ENCODE measurements at places on chromosomes 4 and X. TPM values are rescaled to one million over a fixed set of nuclear protein-coding genes. Genes with fewer than 3 reads are reported as not detected.
A peak's percentile ranks its signal among the peaks of the same experiment; 100 is the strongest.

DNA sequence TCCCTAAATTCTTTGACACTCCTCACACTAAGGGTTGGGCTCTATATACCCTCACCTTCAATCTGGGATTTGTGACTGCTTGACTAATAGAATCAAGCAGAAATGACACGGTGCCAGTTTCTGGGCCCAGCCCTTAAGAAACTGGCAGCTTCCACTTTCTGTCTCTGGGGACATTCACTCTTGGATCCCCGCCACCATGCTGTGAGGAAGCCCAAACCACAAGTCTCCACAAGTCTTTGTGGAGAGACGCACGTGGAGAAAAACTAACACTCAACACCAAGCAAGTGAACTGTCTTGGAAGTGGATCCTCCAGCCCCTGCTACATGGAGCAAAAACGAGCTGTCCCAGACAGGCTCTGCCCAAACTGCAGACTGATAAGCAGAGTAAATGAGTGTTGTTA, 1.1 kb upstream of the EDNRA start:
- H3K27ac ChIP-seq, result no peak overlapping the region
- peaks cover 2% of the 10 kb centered on the region for H3K4me1 ChIP-seq
- H3K27me3 ChIP-seq, result peaks cover 28% of the 10 kb centered on the region
- no peak overlapping the region for H3K4me3 ChIP-seq
- DNase-seq, result no peak

DNA sequence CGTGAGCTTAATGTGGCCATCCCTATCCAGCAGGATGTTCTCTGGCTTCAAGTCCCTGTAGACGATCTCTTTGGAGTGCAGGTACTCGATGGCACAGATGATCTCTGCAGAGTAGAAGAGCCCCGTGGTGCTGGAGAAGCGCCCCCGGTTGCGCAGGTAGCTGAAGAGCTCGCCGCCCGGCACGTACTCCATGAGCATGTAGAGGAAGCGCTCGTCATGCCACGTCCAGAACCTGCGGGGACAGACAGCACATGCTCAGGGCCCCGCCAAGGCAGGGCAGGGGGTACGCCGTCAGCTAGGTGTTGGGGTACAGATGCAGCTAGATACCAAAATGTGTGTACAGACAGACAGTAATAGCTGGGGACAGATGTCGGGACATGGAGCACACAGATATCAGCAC, 58.3 kb downstream of the PRKX start:
- no peak overlapping the region for H3K27ac ChIP-seq
- H3K4me3 ChIP-seq, result no peak overlapping the region
- H3K4me1 ChIP-seq, result peaks cover 8% of the 10 kb centered on the region
- peaks cover 13% of the 10 kb centered on the region for H3K36me3 ChIP-seq
- no peak for DNase-seq

DNA sequence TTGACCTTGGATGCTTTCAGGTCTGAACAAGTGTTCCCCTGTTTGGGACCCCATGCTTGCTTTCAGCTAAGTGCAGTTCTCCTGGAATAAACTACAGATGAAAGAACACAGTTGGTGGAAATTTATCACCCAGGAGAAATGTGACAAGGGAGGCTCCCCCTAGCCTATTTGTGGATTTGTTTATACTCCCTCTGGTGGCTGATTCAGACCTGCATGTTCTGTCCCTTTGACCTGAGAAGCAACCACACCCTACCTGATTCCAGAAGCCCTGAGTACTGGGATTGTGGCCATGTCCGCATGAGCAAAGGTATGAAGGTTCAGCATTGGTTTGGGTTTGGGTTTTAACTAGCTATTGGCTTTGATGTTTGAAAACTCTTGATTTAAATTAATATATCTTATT, 440.9 kb downstream of the MID1IP1 start:
- H3K27me3 ChIP-seq, result no peaks in the 10 kb centered on the region
- H3K36me3 ChIP-seq, result no peaks in the 10 kb centered on the region
- DNase-seq, result no peak
- peaks cover 14% of the 10 kb centered on the region for H3K4me1 ChIP-seq

DNA sequence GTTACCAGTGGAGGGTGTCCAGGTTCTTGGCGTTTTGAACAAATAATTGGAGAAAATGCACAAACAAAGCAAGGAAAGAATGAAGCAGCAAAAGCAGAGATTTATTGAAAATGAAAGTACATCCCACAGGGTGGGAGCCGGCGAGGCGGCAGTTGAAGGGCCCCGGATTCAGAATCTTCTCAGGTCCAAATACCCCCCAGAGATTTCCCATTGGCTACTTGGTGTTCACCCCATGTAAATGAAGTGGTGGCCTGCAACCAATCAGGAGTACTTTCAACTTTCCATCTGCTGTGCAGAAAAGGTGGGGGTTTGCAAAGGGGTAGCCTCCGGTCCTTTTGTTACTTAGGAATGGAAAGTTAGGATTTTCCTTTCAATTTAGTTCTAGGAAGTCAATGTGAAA, 1447.0 kb downstream of the C4orf33 start:
- H3K36me3 ChIP-seq, result no peaks in the 10 kb centered on the region
- no peaks in the 10 kb centered on the region for H3K27me3 ChIP-seq
- H3K4me3 ChIP-seq, result no peak overlapping the region
- H3K27ac ChIP-seq, result no peak overlapping the region
- DNase-seq, result no peak

DNA sequence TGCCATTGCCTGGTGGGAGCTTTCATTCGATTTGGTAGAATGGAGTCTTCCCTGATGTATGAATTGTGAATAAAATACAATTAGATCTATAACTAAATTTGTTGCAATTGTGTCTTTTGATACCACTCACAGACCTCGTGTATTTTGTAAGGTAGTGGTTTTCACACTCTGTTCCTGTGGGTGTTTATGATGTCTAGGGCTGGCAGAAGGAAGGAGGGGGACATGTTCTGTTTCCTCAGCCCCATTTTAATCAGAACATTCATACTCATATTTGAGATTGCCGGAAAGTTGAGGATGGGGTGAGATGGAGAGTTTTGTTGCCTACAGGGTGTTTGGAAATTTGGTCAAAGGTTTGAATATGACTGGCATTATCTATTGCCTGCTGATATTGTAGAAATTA, 42.9 kb downstream of the PTTG2 start:
- no peaks in the 10 kb centered on the region for H3K27me3 ChIP-seq
- H3K27ac ChIP-seq, result no peak overlapping the region
- H3K4me1 ChIP-seq, result peaks cover 22% of the 10 kb centered on the region
- DNase-seq, result no peak
- no peak overlapping the region for H3K4me3 ChIP-seq

GRCh38 chr4:109302361-109303139, at the start of gene COL25A1:
COL25A1 (minus strand) TSS chr4:109302658.
- H3K4me3 ChIP-seq, result peak within 1 kb of the TSS; percentile 62
- peaks cover 11% of the 10 kb centered on the region for H3K4me1 ChIP-seq
- no peaks in the 10 kb centered on the region for H3K36me3 ChIP-seq
- DNase-seq, result peak; percentile 48
- H3K27ac ChIP-seq, result no peak within 1 kb of the TSS
- peaks cover 47% of the 10 kb centered on the region for H3K27me3 ChIP-seq

DNA sequence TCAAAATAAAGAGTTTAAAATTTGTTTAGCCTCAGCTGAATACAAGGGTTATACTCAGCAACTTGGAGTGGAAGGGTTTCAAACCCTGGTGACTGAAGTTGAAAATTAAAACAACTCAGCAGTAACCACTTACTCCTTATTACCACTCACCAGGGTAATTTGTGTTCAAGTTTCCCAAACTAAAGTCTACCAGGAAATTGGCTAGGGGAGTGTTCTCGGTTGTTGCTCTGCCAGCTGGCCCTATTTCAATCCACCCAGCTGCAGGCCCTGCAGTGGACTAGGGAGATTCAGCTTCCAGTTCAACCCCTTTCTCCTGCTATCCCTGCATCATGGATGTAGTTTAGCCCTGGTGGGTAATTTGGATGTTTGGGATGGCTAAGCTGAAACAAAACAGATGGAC, 37.8 kb upstream of the EXOC1L start:
- H3K36me3 ChIP-seq, result no peaks in the 10 kb centered on the region
- no peak overlapping the region for H3K4me3 ChIP-seq
- H3K4me1 ChIP-seq, result no peaks in the 10 kb centered on the region
- H3K27ac ChIP-seq, result no peak overlapping the region
- peaks cover 2% of the 10 kb centered on the region for H3K27me3 ChIP-seq

DNA sequence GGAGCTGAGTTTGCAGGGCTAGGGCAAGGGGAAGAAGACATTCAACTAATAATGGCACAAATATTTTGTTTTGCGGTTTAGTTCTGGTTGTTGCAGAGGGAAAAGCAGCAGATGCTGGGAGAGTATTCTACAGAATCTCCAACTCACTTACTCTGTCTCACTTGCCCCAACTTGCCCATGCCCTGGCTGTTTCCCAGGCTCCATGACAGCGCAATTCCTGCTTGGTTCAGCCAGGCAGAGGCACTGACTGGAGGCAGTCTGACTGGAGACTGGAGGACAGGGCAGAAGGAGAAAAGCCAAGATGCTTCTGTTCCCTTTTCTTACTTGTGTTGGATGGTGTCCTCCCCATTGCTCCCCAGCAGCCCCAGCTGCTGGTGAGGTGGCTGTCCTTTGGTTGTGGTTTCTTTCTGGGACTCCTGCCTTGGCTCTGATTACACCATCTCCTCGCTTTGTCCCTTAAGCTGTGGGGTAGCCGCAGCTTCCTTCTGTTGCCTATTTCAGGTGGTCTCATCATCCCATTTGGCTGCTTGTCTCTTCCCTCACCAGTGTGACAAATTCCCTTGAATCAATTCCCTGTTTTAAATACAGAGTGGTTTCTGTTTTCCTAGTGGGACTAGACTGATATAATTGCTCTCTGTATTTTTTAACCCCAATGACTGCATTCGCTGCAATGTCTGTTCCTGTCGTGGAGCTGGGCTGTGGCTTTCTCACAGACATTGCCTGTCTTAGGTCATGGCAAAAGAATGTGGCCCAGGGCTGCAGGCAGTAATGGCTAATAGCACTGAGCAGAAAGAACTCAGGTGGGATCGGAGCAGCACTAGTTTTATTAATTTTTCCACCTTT, 24.2 kb upstream of the RASL11B start:
- H3K27me3 ChIP-seq, result no peaks in the 10 kb centered on the region
- no peak for DNase-seq
- H3K4me3 ChIP-seq, result no peak overlapping the region
- no peak overlapping the region for H3K27ac ChIP-seq

DNA sequence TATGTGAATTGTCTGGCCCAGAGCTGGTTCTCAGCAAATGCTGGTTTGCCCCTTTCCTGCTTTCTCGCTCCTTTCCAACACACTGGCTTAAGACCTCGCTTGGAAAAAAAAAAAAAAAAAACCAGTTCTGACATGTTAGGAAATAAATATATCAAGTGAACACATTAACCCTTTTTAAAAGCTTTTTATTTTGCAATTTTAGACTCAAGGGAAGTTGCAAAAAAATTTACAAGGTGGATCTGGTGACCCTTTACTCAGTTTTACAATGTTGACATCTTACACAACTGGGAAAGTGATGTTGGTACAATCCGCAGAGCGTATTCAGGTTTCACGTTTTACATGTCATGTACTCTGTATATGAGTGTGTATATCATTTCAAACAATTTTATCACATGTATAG, 100.1 kb downstream of the RTL5 start:
- H3K4me3 ChIP-seq, result no peak overlapping the region
- no peaks in the 10 kb centered on the region for H3K36me3 ChIP-seq
- no peak overlapping the region for H3K27ac ChIP-seq
- no peak for DNase-seq

DNA sequence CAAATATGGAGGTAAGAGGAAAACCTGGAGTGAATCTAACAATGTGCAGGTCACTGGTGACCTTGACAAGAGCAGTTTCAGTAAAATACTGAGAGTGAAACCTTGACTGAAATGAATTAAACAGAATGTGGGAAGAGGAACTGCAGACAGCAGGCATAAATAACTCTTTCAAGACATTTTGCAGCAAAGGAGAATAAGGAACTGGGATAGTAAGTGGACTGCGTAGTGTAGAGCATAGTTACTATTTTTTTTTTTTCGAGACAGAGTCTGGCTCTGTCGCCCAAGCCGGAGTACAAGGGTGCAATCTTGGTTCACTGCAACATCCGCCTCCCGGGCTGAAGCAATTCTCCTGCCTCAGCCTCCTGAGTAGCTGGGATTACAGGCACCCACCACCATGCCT, 24.0 kb downstream of the RBMX start:
- H3K27ac ChIP-seq, result peak overlapping the region; percentile 65
- H3K36me3 ChIP-seq, result peaks cover 38% of the 10 kb centered on the region
- no peak overlapping the region for H3K4me3 ChIP-seq
- H3K27me3 ChIP-seq, result no peaks in the 10 kb centered on the region

EVC2 gene
- 1.7 TPM for total RNA-seq

SULT1B1 gene
- total RNA-seq, result 0.76 TPM

DNA sequence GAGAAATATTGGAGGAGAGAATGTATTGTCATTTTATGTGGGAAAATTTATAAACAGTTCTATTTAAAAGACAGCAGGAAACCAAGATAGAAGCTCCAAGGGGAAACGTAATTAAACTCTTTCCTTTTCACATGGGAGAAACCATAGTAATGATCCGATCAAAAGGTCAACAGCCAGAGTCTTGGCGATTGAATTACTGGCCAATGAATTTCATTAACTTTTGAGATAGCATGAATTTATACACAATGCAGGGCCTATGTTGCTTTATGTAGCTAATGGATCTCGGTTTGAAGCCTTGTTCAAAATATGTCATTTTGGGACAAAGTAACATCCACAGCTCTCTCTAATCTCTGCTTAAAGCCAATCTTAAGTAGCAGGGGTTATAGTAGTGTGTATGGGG, 897.5 kb upstream of the NDST4 start:
- no peak overlapping the region for H3K27ac ChIP-seq
- no peaks in the 10 kb centered on the region for H3K36me3 ChIP-seq
- H3K4me1 ChIP-seq, result no peaks in the 10 kb centered on the region
- no peak overlapping the region for H3K4me3 ChIP-seq
- H3K27me3 ChIP-seq, result no peaks in the 10 kb centered on the region

DNA sequence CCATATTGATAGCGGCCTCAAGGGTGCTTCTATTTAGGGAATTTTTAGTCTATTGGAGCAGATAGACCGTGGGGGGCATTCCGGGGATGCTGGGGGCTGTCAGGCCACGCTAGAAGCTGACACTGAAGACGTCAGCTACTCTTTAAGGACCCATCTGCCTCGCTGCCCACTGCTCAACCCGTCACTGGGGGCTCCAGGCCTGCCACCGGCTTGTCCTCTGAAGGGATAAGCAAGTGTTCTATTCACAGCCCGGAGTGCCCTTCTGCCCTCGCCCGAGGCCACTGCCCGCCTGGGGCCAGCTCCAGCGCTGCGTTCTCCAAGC, 679 bp upstream of the MSL3 start:
- no peak for DNase-seq
- peaks cover 1% of the 10 kb centered on the region for H3K27me3 ChIP-seq

ELOVL6 gene
- total RNA-seq, result 9.7 TPM

GRCh38 chr4:149322203-149322602, 493.4 kb downstream of the IQCM start:
- H3K4me1 ChIP-seq, result no peaks in the 10 kb centered on the region
- H3K27ac ChIP-seq, result no peak overlapping the region
- no peaks in the 10 kb centered on the region for H3K27me3 ChIP-seq
- H3K4me3 ChIP-seq, result no peak overlapping the region

CLGN gene
- not detected for total RNA-seq

DNA sequence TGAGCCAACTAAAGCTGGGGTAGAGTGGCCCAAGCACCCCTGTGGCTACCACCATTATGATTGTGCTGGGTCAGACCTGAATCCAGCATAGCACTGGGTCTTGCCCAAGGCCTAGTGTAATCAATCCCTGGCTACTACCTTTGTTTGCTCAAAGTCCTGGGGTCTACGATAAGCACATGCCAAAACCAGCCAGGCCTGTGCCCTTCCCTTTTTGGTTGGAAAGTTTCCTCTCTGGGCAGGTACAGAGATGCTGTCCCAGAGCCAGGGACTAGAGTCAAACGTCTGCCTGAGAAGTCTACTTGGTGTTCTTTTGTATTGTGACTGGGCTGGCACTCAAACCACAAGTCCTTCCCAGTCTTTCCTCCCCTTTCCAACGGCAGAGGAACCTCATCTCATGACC, 371.5 kb upstream of the MAGEC2 start:
- H3K4me3 ChIP-seq, result no peak overlapping the region
- H3K27me3 ChIP-seq, result no peaks in the 10 kb centered on the region
- no peaks in the 10 kb centered on the region for H3K36me3 ChIP-seq
- no peaks in the 10 kb centered on the region for H3K4me1 ChIP-seq
- DNase-seq, result no peak

LGI2 gene
- total RNA-seq, result not detected

All from activated CD4-positive, alpha-beta memory T cell treated with anti-CD3 and anti-CD28 coated beads for 36 hours (primary cell).